Activated T-cell treated with anti-CD3 and anti-CD28 coated beads, Interleukin-2, amount 50 U/mL, for 72 hours (primary cell): ENCODE measurements at places on chromosomes 2 and 18.
A peak's percentile ranks its signal among the peaks of the same experiment; 100 is the strongest.

DNA sequence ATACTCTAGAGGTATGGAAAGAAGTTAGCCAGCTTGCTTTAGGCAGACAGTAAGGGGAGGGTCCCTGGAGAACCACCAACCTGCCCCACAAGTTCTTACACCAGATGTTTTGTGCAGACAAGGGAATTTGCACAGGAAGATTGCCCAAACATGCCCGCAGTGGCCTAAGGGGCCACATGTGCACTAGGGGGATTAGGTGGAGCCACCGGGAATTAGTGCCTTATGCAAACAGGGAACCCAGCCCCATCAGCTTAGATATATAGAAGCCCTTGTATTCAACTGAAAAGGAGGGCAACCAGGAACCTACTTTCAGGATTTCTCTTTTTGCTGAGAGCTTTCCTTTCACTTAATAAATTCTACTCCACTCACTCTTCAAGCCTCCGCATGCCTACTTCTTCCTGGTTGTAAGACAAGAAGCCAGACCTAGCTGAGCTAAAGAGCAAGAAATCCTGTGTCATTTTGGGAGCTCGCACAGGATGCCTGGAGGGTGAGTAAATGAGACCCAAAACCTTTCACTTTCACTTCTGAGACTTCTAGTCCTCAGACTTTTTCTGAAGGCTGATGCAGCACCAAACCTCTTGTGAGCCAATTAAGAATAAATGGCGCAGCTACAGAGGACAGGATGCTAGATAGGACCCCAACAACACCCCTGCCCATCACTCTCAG, 146.3 kb downstream of the GCA start:
- no peak for DNase-seq

DNA sequence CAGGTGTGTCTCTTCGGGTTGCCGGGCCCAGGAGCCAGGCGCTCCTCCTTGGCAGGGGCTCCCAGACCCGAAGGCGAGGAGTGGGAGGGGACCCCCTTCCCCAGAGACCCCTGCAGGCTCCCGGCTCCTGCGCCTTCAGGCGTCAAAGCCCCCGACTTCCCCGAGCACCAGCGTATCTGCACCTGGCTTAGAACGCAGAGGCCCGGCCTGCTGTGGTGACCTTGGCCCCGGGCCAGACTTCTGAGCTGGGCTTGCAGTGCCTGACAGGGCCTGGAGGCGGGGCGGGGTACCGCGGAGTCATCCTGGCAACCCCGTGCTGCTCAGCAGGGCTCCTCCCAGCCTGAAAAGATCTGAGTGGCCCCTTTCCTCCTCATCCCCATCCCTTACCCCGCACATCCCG, 27.0 kb downstream of the SKA1 start:
- peak; percentile 40 for DNase-seq

- no peak for DNase-seq
These were observed 177.7 kb upstream of the GULP1 start for GRCh38 chr2:188114014-188114413.

DNA sequence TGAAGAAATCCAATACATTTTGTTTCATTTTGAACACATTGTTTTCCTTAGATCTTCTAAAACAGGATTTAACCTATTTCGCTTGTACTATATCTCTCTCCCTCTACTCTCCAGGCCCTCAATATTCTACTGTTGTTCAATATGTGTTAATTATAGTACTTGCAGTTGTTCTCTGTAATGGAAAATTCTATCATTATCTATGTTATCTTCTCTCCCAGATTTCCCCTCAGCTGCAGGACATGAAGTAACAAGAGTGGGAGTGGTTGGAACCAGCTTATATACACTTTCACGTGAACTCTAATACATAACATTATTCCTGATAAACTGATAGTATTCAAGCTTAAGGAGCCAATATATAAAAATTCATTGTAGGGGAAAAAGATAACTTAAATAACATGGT, 7.0 kb upstream of the STRN start:
- DNase-seq: no peak

GRCh38 chr18:38520786-38521185, 955.2 kb upstream of the CELF4 start:
- no peak for DNase-seq

- no peak for DNase-seq
These were observed 60.6 kb downstream of the C2orf74 start for GRCh38 chr2:61222567-61222966.

- DNase-seq: no peak
These were observed 322.3 kb downstream of the KCNS3 start for GRCh38 chr2:18200771-18201170.

- DNase-seq: no peak
These were observed 215.9 kb downstream of the IRS1 start for GRCh38 chr2:226583715-226584114.

GRCh38 chr2:147824620-147825019, 20.2 kb upstream of the ACVR2A start:
- DNase-seq: no peak

GRCh38 chr2:23622966-23623675, 238.1 kb downstream of the KLHL29 start:
- DNase-seq: no peak
